ENCODE measurements at places on chromosomes 1 and 21.

DNA sequence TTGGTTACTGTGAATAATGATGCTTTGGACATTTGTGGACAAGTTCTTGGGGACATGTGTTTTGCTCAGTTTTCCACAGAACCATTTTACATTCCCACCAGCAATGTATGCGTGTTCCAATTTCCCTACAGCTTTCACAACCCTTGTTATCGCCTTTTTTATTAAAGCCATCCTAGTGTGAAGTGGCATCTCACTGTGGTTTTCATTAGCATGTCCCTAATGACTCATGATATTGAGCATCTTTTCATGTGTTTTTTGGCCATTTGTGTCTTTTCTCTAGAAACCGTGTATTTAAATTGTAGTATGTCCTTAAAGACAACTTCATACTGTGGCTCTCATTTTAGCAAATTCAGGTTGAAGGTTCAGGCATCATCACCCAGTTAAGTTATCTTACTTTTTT lies 132.1 kb downstream of the TGFBR3 start:
- no peak for DNase-seq

- no peak for DNase-seq
Measured at GRCh38 chr1:153963850-153964331, 554 bp upstream of the SLC39A1 start.

DNA sequence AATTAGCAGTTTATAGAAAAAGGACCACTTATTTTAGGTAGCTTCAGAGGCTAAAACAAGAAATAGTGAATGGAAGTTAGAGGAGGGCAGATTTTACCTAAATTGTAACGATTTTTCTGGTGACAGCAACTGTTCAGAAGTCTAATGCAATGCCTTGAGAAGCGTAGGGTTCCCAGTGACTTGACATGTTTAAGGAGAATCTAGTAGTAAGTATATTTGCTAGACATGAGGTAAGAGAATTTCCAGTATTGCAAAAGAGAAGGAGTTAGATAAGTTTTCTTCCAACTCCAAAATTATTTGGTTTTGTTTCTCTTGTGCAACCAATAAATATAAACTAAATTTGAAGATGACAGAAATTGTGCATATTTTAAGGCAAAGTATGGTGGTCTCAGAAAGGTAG lies 140.0 kb downstream of the SMYD3 start:
- DNase-seq, result no peak

- DNase-seq, result no peak
Measured at GRCh38 chr1:41501581-41501980, 17.1 kb upstream of the EDN2 start.

DNA sequence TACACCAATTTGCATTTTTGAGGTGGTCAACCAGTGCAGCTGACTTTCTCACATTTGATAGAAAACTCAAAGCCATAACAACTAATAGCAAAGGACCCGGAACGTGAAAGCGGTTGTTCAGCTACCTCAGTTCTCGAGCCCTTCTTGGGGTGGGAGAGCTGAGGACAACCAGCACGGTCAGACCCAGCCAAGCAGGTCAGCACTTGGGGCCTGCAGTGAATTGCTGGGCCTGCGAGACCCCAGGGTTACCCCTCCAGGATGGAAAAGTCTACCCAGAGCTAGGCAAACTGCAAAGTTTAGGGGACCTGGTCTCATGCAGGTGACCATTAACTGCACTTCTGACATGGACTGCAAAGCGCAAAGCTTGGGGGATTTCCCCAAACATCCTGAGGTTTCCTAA lies 23.8 kb upstream of the AJAP1 start:
- no peak for DNase-seq

- no peak for DNase-seq
Measured at GRCh38 chr1:161209790-161210409, 5.2 kb upstream of the FCER1G start.

GRCh38 chr1:223864084-223864483 lies 18.3 kb upstream of the TP53BP2 start:
- no peak for DNase-seq

- no peak for DNase-seq
Measured at GRCh38 chr1:182002570-182002969, 58.9 kb downstream of the ZNF648 start.

GRCh38 chr21:41201385-41201784 lies 33.4 kb downstream of the BACE2 start:
- no peak for DNase-seq

- no peak for DNase-seq
Measured at GRCh38 chr1:100989306-100990077, 36.1 kb downstream of the DPH5 start.

- DNase-seq, result no peak
Measured at GRCh38 chr1:32470991-32471694, 6.3 kb downstream of the ZBTB8B start.

GRCh38 chr1:74422421-74423292 lies 89.8 kb downstream of the LRRC53 start:
- no peak for DNase-seq

All from SW 1271 (cell line).